Esophagus mucosa (tissue), 1 donor: ENCODE measurements at places on chromosomes 7 and 10.

DNA sequence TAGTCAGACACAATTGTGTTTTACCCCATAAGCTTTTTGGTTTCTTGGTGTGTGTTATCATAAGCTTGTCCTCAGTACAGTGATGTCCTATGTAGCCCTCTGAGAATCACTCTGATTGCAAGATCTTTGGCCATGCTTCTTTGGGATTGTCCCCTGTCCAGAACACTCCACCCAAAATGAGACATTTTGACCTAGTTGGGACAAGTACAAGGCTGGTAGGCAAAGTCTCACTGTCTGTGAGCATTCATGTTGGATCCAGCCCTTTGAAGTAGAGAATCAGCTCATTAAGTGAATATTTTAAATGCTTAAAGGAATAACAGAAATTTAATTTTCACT lies 28.9 kb upstream of the PCGF5 start:
- ATAC-seq = no peak

DNA sequence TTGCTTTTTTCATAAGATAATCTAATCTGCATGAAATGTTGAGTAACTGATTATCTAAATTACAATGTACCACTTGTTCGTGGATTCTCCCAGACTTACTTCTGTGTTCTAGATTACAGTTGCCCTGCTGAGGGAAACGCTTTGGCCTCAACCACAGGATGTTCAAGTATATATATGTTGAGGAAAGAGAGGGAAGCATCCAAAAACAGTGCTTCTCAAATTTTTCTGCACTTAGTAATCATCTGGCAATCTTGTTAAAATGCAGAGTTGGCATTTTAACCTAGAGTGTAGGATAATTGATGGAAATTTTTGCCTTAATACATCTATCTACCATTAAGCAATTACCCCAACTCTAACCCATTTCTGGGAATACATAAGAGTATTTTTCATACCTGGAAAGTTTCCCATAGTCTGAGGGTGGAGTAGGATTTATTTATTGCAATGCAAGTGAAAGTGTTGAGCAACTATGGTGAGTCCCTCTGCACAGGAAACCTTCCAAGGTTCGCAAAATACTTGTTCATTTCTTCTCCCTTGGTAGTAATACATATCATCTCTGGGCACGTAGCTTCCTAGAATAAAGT lies 59.6 kb upstream of the C1GALT1 start:
- peak; percentile 75 for ATAC-seq

DNA sequence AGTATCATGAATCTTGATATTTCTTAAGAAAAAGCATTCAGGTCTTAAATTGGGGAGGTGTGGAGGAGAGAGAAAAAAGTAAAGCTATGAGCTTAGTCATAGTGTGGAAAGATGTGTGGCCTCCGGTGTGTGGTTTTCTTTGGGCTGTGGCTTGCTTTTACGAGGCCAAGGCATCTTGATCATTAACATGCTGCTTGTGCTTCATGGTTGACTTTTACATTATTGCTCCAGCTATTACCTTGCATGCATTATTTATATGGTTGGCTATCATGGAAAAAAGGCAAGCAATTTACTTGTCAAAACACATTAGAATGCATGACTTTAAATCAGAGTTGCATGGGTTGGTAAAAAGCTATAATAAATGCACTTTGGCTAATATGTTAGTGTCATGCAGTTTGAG lies 300.7 kb upstream of the ADARB2 start:
- no peak for ATAC-seq

- ATAC-seq = no peak
Observed at GRCh38 chr10:117534321-117535297, 7.9 kb upstream of the EMX2 start.

- ATAC-seq = no peak
Observed at GRCh38 chr10:118072840-118073239, 26.1 kb upstream of the RAB11FIP2 start.

DNA sequence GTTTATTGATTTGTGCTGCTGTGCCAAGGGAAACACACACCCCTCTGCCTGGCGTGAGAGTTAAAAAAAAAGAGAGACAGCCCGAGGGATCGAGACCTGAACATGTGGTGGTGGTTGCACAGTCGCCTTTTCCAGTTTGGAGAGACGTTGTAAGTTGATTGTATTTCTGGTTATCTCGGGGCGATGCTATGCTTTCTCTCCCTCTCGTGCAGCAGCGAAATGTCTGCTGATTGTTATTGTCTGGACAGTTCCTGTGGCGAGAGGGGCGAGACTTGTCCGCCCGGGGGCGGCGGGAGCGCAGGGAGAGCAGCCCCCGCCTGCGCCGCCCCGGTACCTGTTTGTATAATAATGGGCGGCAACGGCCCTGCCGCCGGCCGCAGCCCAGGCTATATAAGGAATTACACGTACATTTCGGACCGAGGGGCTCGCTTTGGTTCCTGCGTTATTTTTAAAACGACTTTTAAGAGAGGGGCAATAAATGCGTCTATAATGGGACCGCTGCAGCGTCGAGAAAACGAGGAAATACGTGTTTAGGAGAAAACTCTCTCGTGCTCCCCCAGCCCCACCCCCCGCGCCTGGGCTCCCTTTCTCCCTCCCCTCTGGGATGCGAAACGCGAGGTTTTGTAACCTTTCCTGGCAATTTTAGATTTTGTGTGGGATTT lies 1.7 kb downstream of the ZEB1 start:
- ATAC-seq = no peak

GRCh38 chr7:4692055-4692454 lies 10.0 kb downstream of the FOXK1 start:
- ATAC-seq = no peak

DNA sequence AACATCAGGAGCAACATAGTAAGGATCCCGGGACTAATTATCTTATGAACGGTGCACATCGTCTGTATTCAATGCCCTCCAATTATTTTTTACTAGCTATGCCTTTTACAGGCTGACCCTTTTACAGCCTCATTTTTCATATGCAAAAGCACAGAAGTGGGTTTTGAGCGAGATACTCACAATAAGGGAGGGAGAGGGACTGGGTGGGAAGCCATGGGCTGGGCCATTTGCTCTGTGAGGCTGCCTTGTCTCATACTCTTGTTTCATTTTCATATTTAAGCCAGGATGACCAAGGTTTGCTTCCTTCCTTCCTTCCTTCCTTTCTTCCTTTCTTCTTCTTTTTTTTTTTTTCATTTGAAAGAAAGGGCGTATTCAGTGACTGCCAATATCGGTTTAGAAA lies 259.3 kb downstream of the TRIL start:
- no peak for ATAC-seq

- ATAC-seq = no peak
Observed at GRCh38 chr7:71414490-71414889, 282.5 kb downstream of the GALNT17 start.

DNA sequence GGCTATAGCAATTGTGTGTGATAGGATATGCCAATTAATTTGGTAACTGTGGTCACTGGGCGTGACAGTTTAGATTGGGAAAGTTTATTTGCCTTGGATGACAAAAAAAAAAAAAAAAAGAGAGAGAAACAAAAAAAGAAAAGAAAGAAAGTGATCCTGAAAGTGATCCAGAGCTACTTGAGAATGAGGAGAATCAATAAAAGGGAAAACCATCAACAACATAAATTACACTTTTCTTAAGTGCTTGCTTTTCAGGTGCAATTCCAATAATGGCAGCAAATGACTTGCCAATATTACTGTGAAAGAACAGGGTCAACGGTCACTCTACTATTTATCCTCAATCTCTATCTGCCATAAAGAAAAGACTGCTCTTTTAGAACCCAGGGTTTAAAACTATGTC lies 191.8 kb upstream of the SEMA3C start:
- no peak for ATAC-seq

GRCh38 chr7:80772347-80772993 lies 134.0 kb downstream of the CD36 start:
- ATAC-seq = no peak

DNA sequence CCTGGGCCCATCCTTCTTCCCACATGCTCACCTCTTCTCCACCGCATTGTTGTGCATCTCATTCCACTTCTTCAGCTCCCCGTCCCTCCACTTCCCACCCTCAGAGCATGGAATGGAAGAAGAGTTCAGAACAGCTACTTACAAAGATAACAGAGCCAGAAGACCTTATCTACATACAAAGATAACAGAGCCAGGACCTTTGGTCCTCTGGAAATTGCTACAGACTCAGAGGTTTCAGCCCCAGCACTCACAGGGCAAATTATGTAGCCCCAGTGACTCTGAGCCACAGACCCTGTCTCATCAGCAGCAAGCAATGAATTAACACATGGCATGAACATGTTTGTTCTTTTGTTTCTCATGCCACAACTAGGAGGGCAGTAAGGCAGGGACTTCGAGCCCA lies 28.7 kb upstream of the SLC29A3 start:
- ATAC-seq = no peak

GRCh38 chr10:11397077-11397965 lies 214.1 kb downstream of the USP6NL start:
- peak; percentile 15 for ATAC-seq

- no peak for ATAC-seq
Observed at GRCh38 chr7:23332910-23333612, 33.9 kb downstream of the MALSU1 start.

DNA sequence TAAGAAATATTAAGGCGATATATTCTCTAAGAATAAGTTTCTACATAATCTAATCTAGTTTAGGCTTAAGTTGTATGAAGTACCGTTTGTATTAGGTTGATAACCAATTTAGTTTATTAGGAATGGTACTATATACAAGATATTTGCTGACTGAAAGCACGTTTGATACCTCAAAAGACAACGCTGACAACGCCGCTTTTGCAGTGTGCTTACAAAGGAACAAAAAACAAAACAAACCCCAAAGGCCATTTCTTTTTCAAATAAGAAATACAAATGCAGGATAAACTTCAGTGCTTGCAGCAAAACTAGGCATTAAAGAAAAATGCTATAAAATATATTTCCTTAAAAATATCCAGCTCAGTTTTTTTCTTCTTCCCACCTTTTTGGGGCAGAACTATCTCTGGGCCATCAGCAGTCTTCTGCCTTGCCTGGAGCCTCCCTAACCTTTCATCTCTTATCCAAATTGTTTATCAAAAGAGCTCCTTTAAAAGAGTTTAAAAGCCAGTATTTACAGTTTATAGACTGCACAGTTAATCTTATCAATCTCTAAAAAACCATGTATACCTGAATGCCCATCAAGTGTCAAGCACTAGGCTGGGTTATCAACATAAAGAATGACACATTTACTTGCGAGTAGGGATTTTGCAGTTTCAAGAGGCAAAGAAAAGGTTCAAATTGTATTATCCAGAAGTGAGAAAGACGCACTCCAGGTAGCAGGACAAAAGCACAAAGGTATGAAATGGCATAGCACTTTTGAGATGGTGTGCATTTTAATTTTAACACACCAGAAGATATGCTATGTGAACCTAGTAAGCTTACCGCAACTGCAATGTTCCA lies 4.1 kb upstream of the KMT2E start:
- no peak for ATAC-seq

DNA sequence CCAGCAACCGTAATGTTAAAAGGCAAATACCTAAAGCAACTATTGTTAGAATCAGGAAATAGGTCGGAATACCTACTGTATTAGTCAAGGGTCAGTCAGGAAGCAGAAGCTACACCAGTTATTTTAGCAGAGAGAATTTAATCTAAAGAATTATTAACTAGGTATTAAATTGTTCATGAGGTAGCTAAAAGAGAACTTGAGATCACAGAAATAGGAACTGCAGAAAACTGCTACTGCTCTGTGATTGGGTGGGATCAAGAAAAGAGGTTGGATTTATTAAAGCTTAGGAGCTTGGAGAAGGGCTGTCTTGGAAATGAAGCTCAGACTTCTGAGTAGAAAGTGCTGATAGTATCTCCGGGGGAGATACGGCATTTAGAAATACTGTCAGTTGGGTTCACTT lies 20.0 kb upstream of the ZNF438 start:
- ATAC-seq = no peak

DNA sequence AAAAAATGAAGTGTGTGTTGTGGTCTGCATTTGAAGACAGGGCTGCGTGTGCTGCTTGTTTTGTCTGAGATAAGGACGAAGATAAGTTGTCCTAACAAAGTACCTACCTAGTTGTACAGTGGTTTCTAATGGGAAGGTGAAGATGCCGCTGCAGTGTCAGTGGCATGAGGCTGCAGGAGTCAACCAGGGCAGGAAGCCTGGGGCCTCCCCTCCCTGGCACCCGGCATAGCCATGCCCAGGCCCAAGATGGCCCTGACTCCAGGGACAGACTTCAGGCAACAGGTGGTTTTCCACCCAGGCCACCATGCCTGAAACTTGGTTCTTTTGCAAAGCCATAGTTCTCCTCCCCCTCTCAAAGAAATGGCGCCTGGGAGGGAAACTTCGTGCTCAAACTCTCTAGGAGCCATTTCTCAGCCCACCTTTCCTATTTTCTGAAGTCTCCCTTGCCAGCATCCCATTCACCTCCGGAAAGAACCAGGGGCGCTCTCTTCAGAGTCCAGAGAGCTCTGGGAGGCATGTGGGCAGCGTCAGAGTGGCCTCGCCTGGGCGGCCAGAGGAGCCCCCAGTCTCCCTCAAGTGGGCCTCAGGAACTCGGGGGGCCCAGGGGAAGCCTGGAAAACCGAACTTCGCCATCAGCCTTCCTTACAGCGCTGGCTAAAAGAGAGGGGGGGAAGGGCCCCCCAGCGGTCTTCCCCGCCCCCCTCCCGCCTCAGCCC lies 2.1 kb upstream of the KAT6B start:
- no peak for ATAC-seq

- ATAC-seq = no peak
Observed at GRCh38 chr10:69315610-69316312, 37.5 kb downstream of the HK1 start.

- ATAC-seq = no peak
Observed at GRCh38 chr7:1310936-1311335, 78.3 kb downstream of the UNCX start.

DNA sequence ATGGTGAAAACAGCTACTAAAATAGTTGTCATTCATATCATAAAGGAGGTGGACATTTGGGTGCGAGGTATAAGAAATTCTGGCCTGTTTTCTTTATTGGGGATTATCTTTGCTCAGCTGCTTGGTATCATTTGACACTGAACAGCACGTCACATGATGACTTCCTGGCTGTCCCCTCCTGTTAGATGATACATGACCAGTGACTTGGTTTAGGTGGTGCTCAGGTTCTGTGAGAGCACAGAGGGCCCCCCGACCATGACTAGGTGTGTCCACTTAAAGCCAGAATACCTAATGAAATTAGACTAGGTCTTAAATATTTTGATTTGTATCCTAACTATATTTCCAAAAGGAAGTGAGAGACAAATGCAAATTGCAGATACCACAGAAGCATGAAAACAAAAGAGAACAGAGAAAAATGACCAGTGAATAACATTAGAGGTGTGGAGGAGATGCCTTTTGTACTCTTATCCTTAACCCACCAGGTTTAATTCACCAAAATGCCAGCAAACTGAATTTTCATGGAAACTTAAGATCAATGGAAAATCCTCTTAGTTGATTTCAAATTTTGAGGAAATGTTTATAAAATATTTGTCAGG lies 50.6 kb upstream of the GJD4 start:
- no peak for ATAC-seq

DNA sequence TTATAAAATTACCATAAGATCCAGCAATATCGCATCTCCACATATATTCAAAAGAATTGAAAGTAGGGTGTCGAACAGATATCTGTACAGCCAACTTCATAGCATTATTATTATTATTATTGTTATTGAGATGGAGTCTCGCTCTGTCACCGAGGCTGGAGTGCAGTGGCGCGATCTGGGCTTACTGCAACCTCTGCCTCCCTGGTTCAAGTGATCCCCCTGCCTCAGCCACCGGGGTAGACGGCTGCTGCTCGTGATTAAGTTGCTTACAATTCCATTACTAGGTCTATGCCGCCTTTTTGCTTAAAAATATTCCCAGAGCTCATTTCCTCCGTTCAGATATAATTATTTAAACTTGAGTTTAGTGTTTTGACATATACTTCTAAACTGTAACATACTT lies 19.8 kb upstream of the USP6NL start:
- no peak for ATAC-seq

- no peak for ATAC-seq
Observed at GRCh38 chr10:99659868-99660366, 608 bp downstream of the ENTPD7 start.
